ENCODE measurements at places on chromosomes 2 and 18.

- no peak for DNase-seq
Measured at GRCh38 chr2:145666552-145666951, 1146.6 kb upstream of the ZEB2 start.

- peak; percentile 64 for DNase-seq
Measured at GRCh38 chr2:130372055-130372832, 16.4 kb downstream of the PTPN18 start.

DNA sequence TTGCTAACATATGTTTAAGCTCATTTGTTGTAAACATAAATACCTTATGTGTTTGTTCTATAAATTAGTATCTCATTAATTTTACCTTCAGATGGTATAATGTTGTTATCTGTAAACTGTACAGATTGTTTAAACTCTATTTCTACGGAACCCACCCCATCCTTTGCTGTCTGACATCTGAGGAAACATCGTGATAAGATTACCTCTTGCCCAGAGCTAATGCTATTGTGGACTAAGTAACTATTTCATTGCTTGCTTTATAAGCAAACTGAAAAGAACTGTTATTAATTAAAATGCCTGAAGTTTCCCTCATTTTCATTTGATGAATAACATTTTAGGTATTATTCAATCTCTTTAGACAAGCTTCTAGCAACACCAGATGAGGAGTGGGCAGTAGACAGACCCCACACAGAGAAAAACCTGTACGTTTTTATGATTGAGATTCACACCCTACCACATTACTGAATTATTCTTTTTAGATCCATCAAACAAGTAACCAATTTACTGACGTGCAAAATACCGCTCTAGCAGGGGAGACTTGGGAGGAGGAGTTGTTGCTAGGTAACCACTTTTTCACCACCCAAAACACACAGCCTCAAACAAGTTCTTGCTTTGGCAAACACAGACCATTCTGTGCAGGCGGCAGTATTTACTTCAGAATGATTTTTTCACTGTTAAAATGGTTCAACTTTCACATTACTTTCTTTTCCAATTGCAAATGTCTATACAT lies 1.9 kb upstream of the SYT4 start:
- DNase-seq, result no peak

DNA sequence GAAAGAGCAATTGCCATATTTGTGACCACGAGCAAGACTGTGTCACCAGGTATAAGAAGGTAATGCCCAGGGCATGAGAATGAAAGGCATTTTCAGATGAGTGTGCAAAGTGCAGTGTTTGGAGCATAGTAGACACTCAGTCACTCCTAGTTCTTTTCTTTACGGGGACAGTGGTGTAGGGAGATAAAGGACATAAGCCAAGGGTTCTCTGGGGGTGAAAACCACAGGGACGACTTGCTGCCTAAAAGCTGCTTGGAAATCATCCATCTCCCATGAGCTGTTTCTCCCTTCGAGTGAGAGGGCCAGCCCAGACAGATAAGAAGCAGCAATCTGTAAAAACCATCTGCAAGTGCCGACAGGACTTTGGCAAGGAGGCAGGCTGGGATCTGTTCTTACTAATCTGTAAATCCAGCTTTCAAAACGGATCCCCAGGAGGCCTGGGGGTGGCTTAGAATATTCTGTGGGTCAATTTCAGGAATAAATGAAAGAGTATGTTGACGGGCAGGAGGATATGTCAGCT lies 221.6 kb downstream of the LPIN1 start:
- no peak for DNase-seq

DNA sequence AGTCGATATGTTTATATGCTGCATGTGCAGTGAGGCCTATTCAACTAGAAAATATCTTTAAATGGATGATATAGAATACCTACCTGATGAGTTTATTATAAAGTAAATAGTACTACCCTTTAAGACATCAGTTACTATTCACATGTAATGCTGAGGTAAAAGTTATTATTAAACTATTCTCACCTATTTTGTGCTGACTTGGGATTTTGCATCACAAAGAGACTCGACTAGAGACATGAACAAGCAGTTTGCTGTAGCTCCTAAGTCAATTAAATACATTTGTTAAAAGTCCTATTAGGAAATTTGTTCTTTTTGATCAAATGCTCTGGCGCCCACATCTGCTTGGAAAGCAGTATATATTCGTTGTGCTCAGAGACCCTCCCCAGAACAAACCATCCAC lies 164.1 kb downstream of the CCDC85A start:
- no peak for DNase-seq

All from CD4-positive, alpha-beta T cell treated with Interleukin-4 for 4 hours (primary cell).